Activated CD4-positive, alpha-beta T cell treated with anti-CD3 and anti-CD28 coated beads for 24 hours (primary cell): ENCODE measurements at places on chromosomes 4 and X.

DNA sequence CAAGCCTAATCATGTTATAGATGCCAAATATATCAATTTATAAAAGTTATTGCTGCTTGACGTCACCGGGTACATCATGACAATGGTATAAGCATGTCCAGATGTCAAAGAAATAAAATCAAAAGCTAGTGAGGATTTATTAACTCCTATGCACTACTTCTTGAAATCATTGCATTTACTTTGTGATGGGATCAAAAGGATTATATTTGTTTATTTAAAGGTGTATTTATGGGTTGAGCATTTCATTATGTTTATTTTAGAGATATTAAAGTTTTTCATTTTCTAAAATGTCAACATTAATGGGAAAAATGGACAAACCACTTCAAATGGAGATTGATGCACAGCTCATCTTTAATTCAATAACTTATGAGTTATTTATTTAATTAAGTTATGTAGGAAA is 277.8 kb downstream of the EPHA5 start:
- no peak for DNase-seq

GRCh38 chr4:86670756-86671155 is 76.6 kb downstream of the PTPN13 start:
- no peak for DNase-seq

GRCh38 chr4:110669663-110670062 is 46.8 kb upstream of the PITX2 start:
- DNase-seq, result no peak

- DNase-seq, result no peak
Measured at GRCh38 chrX:2785538-2785937, 33.7 kb downstream of the XG start.

DNA sequence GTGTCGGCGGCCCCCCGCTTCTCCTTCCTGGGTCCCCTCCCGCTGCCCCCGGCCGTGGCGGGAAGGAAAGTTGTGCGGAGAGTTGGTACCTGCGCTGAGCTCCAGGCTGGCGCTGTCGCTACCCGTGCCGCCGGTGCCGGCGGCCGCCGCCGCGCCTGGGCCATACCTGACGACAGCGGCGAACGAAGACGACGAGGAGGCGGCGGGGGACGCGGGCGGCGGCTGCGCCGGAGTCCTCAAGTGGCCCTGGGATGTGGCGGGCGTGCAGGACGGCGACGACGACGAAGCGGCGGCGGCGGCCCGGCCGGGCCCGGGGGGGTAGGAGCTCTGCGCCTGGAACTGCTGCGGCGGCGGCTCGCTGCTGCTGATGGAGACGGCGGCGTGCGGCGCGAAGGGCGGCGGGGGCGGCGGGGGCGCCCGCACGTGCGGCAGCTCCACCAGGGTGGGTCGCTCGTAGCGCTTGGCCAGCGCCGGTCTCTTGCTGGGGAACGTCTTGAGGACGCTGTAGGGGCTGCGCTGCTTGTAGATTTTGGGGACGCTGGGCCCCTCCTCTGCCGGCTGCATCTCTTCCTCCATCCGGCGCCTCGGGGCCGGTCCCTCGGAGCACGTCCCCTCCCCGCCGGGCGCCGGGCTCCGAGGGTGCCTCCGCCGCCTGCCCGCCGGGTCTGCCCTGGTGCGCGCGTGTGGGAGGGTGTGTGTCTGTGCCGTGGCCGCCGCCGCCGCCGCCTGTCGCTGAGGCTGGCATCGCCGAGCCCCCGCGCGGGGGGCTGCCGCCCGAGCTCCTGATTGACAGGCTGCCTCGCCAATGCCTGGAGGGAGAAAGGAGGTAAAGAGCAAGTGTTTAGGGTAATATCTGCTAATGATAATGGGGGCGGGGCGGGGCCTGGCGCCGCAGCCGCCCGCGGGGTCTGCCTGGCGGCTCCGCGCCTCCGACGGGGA is 618 bp downstream of the BEND4 start:
- peak; percentile 6 for DNase-seq

- DNase-seq, result no peak
Measured at GRCh38 chrX:134803551-134804183, 145.4 kb upstream of the PLAC1 start.

GRCh38 chr4:121073004-121073435 is 685 bp upstream of the NDNF start:
- DNase-seq, result no peak

- no peak for DNase-seq
Measured at GRCh38 chr4:130233377-130234047, 1137.6 kb downstream of the C4orf33 start.

- DNase-seq, result no peak
Measured at GRCh38 chr4:108449129-108449528, 171.2 kb upstream of the RPL34 start.

DNA sequence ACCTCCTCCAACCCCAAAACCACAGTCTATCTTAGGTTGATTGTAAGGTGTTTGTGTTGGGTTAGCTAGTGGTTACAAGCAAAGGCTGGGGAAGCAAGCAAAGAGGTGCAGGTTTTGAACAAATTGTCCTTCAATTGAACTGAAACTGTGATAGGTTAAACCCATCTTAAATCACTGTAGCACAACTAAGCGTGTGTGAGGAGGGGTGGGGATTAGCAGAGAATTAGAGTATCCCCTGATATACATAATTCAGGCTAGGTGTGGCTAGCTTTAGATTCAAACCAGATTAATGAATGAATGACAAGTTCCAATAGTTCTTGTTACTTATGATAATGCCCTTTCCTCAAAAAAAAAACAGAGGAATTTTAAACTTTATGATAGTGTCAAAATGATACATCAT is 191.0 kb upstream of the POF1B start:
- DNase-seq, result no peak

DNA sequence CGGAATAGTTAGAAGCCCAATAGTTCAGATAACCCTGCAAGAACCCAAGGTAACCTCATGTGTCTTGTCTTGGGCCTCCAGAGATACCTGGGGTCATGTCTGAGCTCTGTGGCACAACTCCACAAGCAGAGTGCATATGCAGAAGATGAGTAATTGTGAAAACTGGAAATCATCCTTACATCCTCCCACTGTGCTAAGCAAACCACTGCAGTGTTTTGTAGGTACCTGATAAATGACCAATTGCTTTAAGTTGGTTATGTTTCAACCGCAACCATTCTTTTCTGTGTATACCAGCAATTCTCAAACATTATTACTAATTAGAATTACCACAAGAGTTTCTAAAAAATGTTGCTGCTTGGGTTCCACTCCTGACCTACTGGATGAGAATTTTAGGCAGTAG is 73.2 kb downstream of the CBLL2 start:
- DNase-seq, result no peak
